ENCODE measurements at places on chromosomes 1 and 21.

- peak; percentile 26 for DNase-seq
These were observed 4.5 kb upstream of the DDX59 start for GRCh38 chr1:200673952-200674823.

GRCh38 chr1:106962591-106962990 is 93.9 kb upstream of the PRMT6 start:
- DNase-seq, result no peak

DNA sequence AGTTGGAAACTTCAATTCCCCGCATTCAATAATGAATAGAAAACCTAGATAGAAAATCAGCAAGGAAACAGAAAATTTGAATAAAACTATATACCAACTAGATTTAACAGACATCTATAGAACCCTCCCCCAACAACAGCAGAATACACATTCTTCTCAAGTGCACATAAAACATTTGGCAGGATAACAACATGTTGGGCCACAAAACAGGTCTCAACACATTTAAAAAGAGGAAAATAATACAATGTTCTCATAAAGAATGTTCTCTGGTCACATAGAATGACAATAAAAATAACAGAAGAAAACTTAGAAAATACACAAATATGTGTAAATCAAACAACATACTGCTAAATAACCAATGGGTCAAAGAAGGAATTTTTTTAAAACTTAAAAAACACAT is 24.9 kb downstream of the ITGB3BP start:
- no peak for DNase-seq

DNA sequence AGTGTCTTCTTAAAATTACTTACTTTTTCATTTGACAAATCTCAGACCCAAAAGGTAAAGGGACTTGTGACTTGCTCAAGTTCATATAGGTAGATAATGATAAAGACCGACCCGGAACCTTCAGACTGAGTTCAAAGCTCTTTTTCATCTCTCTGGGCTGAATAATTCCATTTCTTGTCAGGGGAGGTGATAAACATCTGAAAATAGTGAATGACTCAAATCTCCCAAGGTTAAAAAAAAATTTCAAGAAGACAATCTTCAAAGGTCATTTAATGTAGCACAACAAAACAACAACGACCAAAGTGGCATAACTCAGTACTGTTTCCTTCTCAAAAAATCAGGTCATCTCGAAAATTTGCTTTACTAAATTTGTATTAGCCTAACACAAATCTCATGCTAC is 20.6 kb downstream of the LUZP1 start:
- DNase-seq, result no peak

- DNase-seq, result no peak
These were observed 9.1 kb downstream of the CDKN2C start for GRCh38 chr1:50978852-50979781.
